ENCODE measurements at places on chromosomes 2 and 18.
A peak's percentile ranks its signal among the peaks of the same experiment; 100 is the strongest.

DNA sequence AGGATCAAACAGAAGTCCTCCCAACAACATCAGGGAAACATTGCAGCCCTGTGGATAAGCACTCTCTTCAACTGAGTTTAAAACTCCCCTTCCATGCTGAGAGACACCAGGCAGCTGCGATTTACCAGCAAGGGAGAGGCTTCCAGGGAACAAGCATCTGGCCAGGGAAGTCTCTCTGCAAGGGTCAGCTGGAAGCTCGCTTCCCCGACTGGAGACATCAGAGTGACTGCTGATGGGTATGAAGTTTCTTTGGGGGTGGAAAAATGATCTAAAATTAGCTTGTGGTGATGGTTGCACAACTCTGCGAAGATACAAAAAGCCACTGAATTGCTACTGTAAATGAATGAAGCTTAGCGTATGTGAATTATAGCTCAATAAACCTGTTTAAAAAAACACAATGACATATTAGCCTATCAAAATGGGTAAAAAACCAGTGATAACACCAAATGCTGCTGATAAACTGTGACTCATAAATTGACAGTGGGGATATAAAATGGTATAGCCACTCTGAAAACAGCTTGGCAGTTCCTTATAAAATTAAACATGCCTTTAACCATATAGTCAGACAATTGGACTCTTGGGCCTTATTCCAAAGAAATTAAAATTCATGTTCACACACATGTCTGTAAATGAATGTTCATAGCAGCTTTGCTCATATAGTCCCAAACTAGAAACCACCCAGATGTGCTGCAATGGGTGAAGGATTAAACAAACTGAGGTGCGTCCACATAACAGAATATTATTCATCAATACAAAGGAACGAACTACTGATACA, 1082.0 kb downstream of the SOCS6 start:
- no peak for DNase-seq

DNA sequence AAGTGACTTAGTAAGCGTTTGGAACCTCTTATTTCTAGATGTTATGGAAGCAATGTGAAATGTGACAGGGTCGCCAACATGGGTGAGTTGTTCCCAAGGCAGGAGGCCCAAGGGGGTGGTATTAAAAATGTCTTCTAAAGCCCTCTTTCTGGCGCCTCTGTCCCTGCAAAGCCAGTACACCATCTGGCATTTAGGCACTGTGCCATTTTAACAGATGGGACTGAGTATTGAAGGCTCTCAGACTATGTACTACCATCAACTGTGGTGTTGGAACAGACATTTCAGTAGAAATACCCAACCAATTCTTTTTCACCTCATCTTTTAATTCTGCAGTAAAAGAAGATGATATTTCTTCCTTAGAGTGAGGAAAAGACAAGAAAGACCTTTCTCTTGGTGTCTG, 384.5 kb upstream of the MMADHC start:
- DNase-seq = no peak

DNA sequence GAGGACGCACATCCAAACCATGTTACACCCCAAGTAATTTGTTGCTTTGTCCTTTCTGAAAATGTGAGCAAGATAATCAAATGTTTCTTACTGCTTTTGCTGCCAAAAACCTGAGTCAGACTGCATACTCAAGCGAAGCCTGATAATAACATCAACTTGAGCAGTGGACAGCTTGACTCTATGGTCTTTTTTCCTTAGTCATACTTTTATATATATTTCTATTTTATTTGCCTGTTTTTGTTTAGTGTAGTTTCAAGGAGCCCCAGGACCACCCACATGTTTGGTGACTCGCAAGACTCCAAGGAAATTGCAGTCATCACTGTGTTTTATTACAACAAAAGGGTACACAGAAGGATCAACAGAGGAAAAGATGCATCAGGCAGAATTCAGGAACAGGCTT, 688.4 kb upstream of the PIK3C3 start:
- DNase-seq = no peak

GRCh38 chr18:79258447-79258846, 137.3 kb upstream of the NFATC1 start:
- DNase-seq = no peak

DNA sequence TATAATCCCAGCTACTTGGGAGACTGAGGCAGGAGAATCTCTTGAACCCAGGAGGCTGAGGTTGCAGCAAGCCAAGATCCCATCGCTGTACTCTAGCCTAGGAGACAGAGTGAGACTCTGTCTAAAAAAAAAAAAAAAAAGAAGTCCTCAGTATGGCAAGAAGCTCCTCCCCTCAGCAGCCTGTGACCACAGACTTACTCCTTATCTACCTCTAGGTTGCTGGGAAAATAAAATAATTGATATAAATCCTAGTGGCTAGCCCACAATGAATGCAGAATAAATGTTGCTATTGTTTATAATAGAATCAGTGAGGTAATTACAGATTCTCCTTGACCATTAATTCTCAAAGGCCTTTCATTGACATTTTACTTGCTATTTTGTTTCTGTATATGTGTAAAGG, 70.6 kb downstream of the IRS1 start:
- no peak for DNase-seq

GRCh38 chr2:217220228-217221013, 360.6 kb upstream of the TNP1 start:
- DNase-seq = no peak

GRCh38 chr2:5482929-5483331, 209.3 kb upstream of the SOX11 start:
- no peak for DNase-seq

GRCh38 chr2:68740400-68740914, 5.8 kb downstream of the ARHGAP25 start:
- DNase-seq = no peak

DNA sequence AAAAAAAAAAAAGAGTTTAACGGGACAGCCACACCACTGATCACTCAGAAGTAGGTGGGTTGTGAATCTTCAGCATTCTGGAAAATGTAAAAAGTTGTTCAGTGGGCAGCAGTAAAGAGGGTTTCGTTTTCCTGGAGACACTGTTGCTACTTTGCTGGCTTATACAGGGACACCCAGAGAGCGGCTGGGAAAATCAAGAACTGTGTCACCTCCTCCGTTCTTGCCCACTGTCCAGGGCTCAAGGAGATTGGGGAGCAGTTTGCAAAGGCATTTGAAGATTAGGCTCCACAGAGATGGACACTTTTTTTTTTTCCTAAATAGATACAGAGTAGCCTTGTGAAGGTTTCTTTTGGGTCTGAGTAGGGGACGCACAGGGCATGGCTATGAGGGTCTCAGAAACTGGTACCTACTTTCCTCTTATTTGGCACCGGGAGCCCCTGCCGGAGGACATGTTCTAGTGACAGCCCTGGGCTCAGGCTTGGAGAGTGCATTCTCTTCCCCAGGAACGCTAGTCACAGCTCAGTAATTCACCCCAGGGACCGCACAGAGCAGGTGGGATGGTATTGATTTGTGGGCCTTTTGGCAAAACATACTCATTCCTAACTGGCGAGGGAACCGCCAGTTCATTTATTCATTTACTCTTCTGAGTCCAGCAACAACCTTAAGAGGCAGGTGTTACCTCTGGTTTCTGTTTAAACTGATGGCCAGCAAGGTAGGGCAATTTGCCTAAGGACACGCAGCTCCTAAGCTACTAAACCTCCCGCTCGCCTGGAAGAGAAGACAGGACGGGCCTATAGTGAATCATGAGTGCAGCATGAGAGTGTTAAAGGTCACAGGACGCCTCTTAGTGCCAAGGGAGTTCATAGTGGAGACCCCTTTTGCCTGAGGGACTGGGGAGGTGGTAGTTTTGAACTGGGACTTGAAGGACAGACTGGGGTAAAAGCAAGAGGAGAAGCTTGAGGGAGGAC, 53.1 kb downstream of the HPCAL1 start:
- no peak for DNase-seq

GRCh38 chr2:71595569-71595968, 142.2 kb downstream of the DYSF start:
- DNase-seq = no peak

DNA sequence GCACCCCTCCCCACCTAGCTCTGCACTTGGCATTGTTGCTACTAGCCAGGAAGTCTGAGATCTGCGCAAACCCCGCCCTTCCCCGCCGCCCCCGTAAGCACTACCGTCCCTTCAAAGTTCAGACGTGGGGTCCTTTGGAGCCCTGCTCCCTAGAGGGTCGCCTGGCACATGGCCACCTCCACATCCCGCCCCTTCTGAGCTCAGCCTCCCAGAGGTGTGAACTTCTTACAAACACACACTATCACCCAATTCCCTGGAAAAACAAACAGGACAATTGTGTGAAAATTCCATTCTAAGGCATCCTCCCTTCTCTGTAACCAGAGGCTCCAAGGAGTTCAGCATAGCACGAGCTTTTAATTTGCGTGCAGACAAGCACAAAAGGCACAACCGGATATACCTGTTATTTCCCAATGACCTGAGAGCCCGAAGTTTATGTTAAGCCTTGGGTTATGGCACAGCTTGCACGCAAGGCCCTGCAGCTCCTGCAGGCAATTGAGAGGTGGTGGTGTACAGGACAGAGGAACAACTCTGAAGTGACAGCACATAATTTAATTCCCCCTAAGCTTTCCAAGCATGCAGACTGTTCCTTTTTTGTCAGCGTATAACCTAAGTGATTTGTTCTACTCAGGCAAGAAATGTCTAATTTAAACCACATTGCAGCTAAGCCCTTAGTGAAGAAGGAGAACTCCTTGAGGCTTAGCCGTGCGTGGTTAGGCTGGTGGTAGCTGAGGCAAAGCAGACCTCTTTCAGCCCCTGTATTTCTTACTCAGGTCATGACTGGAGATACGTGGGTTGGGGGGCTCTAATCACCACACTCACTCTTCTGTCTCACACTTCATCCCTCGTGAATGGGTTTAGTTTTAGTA, 20.3 kb upstream of the CYP1B1 start:
- peak; percentile 37 for DNase-seq

DNA sequence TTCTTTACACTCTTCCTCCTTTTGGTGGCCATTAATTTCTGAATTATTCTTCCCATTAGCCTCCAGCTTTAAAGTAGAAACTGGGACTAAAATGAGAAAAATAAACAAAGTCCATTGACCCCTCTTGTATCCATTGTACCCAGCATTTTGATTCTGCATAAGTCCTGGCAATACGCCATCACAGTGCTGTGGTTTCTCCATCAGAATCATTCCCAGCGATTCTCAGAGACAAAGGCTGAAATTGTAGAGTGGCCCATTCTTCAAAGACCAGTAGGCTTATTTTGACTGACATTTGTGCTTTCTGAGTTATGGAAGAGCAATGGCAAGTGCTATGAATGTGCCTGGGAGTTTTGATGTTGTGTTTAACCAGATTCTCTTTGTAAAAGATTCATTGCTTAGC, 199.3 kb upstream of the GALNT5 start:
- DNase-seq = no peak

GRCh38 chr2:240195316-240195861, 54.9 kb upstream of the OTOS start:
- no peak for DNase-seq

DNA sequence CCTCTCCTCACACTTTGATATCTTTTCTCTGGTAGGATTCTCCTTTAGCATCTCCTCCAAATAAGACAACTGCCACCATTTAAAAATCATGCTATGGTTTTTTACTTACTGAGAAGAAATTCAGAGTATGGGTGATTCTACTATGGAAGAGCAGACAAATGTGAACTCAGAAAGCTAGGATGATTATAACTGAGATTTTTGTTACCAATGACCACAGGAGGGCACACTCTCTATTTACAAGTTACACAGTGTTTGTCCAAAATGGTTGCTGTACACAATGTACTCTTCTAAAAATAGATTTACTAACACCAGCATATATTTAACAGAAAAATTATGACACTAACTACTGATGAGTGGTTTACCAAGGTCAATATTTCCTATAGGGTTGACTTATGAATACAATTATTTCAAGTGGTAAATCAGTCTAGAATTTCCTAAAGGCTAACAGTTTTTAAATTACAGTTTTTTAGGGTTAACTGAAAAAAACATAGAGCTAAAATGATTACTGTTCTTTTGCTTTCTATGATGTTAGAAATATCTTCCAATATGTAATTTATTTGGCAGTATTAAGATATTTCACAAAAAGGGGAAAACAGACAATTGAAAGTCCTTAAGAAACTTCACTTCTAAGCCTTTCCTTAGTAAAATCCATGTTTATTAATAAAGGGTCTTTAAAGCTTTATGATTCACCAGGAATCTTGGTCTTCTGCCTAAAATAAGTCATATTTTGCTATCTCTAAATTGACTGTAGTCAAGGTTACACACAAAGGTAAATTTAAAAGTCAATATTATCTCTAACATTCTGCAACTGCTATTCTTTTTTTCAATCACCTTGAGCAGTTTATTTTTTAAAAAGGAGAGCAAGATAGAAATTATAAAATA, 57.2 kb downstream of the MAP4K3 start:
- DNase-seq = no peak

DNA sequence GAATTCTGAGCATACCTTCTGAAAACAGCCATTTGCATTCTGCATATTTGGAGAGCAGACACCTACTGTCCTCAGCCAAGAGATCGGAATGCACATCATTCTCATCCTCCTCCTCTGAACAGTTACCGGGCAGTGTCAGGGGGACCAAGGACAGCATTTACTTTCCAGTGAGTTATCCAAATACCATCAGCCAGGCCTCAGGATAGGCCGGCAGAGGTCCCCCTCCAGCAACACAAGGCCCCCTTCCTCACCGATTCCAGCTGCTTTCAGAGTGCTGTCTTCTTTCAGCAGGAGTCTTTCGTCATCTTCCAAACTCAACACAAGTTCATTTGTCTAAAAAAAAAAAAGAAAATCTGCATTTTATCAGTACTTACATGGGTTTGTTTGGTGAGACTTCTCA, 55.3 kb downstream of the C2orf76 start:
- no peak for DNase-seq

GRCh38 chr2:30366199-30366691, 80.8 kb upstream of the LCLAT1 start:
- DNase-seq = no peak

DNA sequence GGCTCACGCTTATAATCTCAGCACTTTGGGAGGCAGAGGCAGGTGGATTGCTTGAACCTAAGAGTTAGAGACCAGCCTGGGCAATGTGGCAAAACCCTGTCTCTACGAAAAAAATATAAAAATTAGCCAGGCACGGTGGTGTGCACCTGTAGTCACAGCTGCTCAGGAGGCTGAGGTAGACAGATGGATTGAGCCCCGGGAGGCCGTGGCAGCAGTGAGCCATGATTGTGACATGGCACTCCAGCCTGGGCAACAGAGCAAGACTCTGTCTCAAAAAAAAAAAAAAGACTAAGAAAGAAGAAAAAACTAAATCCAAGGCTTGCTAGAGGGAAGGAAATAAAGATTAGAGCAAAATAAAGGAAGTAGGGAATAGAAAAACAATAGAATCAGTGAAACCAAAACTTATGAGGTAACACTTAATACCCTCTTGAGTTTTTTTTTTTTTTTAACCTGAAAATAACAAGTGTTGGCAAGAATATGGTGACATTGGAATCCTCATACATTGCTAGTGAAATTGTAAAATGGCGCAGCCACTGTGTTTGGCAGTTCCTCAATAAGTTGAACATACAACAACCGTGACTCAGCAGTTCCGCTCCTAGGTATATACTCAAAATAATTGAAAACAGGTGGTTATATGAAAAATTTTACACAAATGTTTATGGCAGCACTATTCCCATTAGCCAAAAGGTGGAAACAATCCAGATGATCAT, 85.2 kb downstream of the EML4 start:
- peak; percentile 16 for DNase-seq

Measured in hematopoietic multipotent progenitor cell (in vitro differentiated cells).